Stimulated activated CD4-positive, alpha-beta T cell treated with anti-CD3 and anti-CD28 coated beads, Interleukin-4, amount 100 ng/mL, for 48 hours (primary cell): ENCODE measurements at places on chromosomes 12 and 14.

- no peak for DNase-seq
Observed at GRCh38 chr14:65002586-65003210, 16.0 kb downstream of the FNTB start.

GRCh38 chr12:48572326-48572725, 2.5 kb upstream of the LALBA start:
- no peak for DNase-seq

GRCh38 chr14:38838979-38839323, 264.1 kb downstream of the SEC23A start:
- no peak for DNase-seq

DNA sequence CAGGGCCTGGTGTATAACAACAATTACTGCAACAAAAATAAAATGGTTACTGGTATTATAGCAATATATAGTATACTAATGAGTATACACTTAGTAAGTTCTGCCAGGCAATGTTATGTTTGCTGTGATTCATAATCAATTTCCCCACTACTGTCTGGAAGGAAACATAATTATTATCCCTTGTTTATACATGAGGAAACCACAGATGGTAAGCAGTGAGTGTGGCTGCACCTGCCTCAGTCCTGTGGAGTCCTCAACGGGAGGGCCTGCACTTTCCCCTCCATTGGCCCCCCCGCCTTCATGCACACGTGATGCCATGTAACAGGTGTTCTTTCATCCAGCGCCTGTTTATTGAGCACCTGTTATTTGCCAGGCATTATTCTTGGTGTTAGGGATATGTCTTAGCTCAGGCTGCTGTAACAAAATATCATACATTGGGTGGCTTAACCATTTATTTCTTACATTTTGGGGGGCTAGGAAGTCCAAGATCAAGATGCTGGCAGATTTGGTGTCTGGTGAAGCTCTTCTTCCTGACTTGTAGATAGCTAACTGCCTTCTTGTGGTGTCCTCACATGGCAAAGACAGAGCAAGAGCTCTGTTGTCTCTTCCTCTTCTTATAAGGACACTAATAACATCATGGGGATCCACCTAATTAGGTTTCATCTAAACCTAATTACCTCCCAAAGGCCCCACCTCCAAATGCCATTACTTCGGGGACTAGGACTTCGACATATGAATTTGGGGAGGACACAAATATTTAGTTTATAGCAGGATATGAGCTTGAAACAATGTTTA, 59.5 kb upstream of the CHGA start:
- DNase-seq: no peak

- DNase-seq: no peak
Observed at GRCh38 chr12:93244514-93245077, 133.1 kb upstream of the NUDT4 start.

DNA sequence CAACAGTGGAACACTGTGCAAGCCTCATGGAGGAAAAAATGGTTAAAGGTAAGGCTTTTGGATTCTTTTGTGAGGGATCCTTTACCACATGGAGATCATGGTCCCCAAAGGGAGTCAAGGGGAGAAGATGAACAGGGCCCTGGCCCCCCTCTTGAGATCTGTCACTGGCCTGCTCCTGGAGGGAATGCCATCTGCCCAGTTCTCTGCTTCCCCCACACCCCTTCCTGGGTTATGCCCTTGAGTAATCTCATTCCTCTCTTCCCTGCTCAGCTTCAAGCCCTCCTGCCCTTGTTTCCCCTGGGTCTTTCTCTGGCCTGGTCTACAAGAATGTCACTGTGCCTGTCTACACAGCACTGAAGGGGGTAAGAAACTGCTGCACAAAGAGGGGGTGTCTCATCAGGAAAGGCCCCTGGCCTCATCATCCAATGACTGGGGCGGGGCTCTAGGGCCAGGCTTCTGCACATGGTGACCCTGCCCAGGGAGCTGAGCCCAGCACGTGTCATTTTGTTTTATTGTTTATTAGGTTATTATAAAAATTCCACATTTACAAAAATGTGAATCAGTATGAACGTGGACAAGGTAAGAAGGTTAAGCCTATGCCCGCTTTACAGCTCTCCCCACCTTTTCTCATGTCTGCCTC, 30.3 kb downstream of the PIGH start:
- DNase-seq: no peak

GRCh38 chr14:90460136-90460535, 63.3 kb downstream of the CALM1 start:
- DNase-seq: no peak

DNA sequence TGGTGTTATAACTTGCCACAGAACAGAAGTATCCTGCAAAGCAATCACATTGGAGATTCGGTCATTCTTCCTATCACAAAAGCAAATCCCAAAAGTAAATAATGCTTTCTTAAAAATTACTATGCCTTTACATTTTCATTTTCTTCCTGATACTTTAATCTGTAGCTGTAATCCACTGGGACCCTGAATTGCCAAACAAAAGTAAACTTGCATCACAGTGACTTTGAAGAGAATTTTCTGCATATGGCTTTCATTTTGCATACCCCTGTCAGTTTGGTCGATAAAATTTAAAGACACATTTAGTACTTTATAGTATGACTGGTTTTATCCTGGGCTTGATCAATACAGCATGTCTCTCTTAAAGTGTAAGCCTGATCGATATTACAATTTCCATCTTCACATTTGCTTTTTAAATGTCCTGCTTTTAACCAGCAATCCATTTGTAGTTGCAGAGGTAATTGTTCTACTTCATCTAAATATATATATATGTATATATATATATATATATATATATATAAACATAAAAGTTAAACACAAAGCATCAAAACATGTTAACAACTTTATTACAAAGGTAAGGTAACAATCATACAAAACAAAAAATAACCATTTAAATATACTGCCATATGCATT, 53.7 kb upstream of the PLEKHA5 start:
- DNase-seq: no peak

DNA sequence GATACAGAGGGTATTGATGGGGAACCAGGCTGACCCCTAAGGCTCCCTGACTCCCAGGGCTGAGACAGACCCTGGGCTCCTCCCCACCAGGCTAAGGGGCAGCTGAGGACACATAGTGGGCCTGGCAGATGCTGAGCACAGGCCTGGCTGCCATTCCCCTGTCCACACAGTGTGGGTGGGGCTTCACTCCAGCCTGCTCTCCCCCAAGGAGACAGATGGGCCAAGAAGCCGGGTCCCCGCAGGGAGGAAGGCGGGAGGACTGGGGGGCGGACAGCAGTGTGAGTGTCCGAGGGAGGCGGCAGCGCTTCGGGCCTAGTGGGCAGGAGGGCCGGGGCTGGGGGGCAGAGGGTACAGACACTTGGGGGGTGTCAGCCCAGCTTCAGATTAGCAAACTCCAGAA, 32.0 kb downstream of the RFLNA start:
- no peak for DNase-seq

- DNase-seq: no peak
Observed at GRCh38 chr12:54443446-54443845, 24.4 kb upstream of the ITGA5 start.

- DNase-seq: no peak
Observed at GRCh38 chr12:66438601-66439000, 136.3 kb downstream of the HELB start.

GRCh38 chr14:68470361-68470760, 322.5 kb downstream of the ZFP36L1 start:
- no peak for DNase-seq

DNA sequence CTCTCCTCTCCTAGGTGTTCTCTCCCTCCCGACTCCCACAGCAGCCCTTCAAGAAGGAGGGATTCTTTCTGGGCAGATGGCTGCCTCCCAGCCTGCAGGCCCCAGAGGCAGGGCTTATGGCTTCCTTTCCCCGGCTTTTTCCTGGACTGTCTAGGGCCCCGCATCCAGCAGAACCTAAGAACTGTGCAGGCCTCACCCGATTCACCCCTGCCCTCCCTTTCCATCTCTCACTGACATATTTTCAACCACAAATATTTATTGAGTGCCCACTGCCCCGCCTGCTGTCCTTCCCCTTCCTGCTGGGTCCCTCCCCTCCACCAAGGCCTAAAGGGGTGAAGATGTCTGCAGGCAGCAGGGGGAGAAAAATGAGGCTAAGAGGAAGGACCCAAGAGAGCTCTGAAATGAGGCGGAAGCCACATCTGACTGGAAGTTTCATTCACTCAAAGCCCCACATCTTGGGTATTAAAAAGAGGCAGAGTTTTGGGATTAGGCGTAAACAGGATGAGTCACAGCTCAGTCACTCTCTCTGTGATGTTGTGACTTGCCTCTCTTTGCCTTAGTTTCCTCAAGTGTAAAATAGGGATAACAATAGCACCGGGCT, 2.9 kb downstream of the SCNN1A start:
- no peak for DNase-seq

GRCh38 chr12:124938587-124938986, 24.1 kb upstream of the UBC start:
- DNase-seq: no peak

DNA sequence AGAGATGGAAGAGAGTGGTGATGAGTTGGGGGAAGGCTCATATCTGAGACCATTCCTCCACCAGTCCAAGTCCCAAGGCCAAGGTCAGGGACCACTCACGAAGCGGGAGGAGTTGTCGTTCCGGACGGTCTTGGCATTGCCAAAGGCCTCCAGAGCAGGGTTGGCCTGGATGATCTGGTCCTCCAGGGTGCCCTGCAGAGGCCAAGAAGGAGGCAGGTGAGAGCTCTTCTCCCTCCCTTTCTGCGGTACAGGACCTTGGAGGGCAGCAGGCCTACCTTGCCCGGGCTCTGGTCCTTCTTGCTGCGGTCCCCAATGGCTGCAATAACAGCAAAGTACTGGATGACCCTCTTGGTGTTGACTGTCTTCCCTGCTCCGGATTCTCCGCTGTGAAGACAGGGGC, 4.0 kb downstream of the MYH7 start:
- no peak for DNase-seq

DNA sequence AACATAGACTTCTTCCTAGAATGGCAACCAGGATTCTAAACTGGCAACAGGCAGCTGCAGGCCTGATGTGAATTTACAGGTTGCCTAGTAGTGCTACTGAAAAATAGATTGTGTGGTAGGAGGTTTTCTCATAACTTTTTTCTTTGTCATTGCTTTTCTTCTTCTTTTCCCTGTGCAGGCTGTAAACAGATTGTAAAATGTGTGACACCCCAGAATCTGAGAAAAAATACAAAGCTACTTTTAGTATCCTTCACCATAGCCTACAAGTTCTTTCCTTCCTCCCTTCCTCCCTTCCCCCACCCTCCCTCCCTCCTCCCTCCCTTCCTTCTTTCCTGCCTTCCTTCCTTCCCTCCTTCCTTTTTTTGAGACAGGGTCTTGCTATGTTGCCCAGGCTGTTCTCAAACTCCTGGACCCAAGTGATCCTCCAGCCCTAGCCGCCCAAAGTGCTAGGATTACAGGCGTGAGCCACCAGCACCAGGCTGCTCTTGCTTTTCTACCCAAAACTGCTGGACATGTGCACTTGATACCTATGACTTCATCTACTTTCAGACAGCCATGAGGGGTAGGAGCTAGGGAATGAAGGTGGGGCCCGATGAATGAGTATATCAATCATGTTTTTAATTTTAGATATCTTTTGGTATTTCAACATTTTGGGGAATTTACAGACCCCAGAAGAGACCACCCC, 114.2 kb upstream of the EEA1 start:
- no peak for DNase-seq

GRCh38 chr14:101230161-101230850, 326.8 kb upstream of the RTL1 start:
- no peak for DNase-seq

GRCh38 chr12:24078318-24078765, 128.9 kb upstream of the SOX5 start:
- DNase-seq: no peak

GRCh38 chr12:116456330-116457082, 102.7 kb upstream of the MAP1LC3B2 start:
- DNase-seq: no peak

GRCh38 chr12:120639771-120640721, at the start of gene CABP1:
TSS of gene CABP1 (plus strand) at chr12:120640626. CDS start at chr12:120640686, 60 bp downstream.
- peak; percentile 56 for DNase-seq

DNA sequence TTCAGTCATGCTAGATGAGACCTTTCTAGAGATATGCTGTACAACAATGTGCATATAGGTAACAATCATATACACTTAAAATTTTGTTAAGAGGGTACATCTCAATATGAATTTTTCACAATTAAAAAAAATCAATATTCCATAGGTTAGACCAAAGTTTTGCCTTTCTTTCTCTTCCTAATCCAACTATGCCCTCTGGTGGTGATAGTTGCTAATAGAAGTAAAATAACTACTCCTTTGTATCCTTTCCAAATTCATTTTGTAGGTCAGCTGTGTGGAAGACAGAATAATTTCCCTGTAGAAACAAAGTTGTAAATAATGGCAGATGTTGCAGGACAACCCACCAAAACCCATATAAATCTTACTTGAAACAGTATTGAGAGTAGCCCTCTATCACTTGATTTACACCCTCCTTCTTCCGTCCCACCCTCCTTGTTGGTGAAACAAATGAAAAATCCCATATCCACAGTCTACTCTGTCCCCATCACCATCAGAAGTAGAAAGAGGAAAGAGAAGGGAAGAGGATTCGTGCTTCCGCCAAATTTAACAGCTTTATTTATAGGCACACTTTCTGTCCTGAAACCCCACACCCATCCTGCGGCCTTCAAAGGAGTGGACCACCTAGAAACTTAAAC, 34.2 kb upstream of the KICS2 start:
- DNase-seq: no peak

DNA sequence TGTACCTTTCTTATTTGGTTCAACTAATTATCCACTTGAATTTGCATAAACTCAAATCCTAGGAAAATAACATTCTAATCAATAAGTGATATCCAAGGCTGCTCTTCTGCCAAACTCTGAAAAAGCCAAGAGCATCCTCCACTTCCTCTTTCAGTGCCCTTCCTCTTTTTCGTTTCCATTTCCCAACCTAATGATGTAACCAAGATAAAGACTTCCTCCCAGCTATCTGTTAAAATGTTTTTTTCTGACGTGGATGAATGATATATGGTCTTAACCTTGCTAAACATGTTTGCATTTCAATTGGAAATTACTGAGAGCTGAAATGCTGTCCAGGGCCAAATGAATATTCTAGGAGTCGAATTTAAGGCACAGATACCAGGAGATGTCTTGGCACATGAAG, 459.5 kb upstream of the PDE3A start:
- no peak for DNase-seq

DNA sequence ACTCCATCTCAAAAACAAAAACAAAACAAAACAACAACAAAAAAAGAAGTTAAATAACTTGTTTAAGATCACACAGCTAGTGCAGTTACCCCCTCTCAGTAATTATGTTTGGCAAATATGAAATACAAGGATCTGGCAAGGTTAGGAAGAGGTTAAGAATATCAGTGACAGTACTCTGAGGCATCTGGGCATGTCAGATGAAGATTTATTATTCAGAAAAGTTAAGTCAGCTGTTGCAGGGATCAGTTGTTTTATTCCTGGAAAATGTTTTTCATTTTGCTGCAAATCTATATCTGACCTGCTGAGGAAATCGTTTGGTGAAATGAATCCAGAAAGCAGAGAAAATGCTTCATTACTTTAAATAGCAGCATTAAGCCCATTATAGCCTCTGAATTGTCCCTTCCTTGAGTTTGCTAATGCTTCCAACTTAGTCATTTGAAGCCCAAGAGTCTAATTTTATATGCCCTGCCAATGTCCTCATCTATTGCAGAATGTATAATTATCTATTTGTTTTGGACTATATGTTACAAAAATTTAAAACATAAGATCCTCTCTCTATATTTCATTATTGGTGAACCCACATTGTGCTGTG, 8.1 kb downstream of the GPX2 start:
- no peak for DNase-seq
